ENCODE measurements at places on chromosomes 5 and 9.

DNA sequence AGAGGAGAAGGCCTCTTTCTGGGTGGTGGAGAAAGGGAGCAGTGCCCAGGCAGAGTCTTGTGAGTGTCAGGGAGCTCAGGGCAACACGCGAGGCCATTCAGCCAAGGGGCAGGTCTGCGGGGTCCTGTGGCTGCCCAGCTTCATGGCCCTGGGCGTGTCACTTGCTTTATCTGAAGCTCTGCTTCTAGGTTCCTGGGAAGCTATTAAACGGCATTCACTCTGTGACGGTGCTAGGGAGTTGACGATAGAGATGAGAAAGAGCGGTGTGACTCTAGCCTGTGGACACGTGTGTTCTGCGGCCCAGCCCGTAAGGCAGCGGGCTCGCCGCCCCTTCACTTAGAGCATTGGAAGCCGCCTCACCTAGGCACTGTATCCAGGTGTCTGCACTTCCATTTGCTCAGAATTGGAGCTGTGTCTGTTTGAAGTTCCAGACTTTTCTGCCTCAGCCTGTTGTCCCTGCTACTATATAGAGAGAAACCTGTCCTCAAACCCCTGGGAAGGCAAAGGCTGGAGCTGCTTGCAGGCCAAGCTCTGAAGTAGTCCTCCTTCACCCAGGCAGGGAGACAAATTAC is 88.3 kb downstream of the PHF2 start:
- DNase-seq, result no peak

DNA sequence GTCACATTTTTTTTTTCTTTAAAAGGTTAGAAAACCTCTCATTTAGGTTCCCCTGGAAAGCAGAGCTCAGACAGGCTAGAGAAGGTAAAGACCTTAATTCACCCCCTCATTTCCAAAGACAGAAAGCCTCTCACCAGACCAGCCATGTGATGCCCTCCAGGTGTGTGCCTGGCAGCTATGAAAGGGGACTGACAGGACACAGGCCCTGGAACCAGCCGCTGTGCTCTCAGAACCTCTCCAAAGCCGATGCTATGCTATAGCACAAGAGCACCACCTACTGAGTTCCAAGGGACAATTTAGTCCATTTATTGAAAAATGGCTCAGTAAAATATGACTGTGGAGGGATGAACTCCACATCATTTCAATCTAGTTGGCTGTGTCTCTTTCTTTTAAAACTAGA is 48.8 kb downstream of the FANCC start:
- no peak for DNase-seq

- DNase-seq, result no peak
Measured at GRCh38 chr5:113735751-113736150, 222.3 kb downstream of the YTHDC2 start.

- no peak for DNase-seq
Measured at GRCh38 chr5:6644794-6645241, 11.6 kb downstream of the SRD5A1 start.

DNA sequence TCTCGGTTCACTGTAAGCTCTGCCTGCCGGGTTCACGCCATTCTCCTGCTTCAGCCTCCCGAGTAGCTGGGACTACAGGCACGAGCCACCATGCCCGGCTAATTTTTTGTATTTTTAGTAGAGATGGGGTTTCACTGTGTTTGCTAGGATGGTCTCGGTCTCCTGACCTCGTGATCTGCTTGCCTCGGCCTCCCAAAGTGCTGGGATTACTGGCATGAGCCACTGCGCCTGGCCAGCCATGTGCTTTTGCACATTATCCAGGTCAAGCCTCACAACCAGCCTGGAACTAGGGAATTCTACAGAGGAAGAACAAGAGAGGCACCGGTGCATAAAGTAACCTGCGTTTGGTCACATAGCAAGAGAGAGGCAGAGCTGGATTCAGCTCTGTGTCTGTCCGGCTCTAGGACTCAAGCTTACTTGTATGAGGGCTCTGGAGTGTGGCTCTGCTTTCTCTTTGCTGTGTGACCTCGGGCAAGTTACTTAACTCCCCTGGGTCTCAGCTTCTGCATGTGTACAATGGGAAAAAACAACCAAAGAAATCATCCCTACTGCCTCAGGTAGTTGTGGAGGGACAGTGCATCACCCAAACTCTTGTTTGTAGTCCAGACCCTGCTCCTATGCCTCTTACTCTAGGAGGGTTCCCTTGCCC is 6.3 kb downstream of the FGF18 start:
- DNase-seq, result no peak

- DNase-seq, result no peak
Measured at GRCh38 chr5:171633776-171634470, 151.7 kb upstream of the SMIM23 start.

DNA sequence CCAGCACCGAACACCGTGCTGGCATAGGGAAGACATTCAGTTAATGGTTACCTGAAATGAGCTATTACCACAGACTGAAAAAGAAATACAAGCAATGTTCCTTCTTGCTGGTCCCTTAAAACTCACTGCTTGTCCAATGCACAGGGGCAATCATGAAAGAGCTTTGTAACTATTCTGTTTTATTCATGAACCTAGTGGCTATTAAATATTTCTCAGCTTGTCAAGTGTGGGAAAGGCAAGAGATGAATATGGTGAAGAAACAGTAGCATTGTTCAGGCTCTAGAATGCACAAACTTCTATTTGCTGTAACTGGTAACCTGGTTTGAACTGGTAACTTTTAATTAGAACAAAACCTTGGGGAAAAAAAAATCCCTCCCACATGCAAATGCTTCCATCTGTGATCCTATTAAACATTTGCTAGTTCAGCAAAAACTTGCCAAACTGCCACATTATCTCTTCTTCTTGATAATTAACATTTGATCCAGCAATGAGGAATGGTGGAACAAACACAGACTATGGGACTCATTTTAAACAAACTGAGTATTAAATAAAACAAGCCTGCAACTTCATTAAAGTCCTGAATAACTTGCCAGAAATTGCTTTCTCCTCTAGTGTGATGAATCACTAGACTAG is 36.1 kb downstream of the YIPF5 start:
- DNase-seq, result no peak

GRCh38 chr5:160950311-160950710 is 98.3 kb upstream of the ATP10B start:
- DNase-seq, result no peak

DNA sequence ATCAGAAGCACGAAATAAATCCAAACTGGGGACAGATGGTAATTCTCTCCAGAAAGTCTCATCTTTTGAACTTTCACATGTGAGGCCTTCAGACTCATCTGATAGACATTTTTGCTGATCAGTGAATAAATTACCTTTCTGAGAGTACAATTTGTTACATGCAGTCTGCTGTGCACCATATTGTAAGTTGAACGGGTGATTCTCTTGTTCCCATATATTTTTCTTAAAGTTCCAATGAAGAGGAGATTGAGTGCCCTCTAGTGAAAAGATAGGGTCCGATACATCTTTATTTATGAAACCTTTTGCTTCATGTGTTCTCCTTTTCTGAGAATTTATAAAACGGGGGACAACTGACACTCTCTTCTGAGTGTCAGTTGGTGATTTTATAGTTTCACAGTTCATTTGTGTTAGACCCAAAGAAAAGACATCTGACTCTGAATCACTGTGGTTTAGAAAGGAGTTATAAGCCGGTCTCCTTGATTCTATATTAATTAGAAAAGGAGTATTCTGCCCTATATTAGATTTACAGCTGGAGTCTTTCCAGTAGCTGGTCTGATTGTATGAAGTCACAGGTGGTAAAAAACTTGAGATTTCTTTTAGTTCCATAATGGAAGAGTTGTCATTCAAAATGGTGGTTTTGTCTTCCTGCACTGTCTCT is 30.4 kb downstream of the GNG10 start:
- peak; percentile 8 for DNase-seq

GRCh38 chr9:6133346-6134063 is 82.1 kb upstream of the IL33 start:
- no peak for DNase-seq
